ENCODE measurements at places on chromosomes 3 and 15.

GRCh38 chr3:18499301-18499700, 74.2 kb upstream of the SATB1 start:
- no peak for DNase-seq

DNA sequence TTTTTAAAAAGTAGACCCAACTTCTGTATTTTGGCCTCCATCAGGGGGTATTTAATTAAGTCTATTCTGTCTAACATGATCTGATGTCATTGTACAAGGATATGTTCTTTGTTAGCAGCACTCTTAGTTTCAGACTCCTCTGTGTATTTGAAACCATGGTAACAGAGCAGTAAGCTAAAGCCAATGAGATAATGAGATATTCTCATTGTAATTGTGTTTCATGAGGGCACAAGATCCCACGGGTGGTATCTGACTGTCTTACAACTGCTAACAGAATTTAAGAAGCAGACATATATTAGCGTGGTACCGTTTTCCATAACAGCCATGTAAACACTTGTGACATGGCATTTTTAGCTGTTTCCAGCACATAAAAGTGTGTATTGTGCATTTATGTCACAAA, 251.2 kb upstream of the VEPH1 start:
- no peak for DNase-seq

DNA sequence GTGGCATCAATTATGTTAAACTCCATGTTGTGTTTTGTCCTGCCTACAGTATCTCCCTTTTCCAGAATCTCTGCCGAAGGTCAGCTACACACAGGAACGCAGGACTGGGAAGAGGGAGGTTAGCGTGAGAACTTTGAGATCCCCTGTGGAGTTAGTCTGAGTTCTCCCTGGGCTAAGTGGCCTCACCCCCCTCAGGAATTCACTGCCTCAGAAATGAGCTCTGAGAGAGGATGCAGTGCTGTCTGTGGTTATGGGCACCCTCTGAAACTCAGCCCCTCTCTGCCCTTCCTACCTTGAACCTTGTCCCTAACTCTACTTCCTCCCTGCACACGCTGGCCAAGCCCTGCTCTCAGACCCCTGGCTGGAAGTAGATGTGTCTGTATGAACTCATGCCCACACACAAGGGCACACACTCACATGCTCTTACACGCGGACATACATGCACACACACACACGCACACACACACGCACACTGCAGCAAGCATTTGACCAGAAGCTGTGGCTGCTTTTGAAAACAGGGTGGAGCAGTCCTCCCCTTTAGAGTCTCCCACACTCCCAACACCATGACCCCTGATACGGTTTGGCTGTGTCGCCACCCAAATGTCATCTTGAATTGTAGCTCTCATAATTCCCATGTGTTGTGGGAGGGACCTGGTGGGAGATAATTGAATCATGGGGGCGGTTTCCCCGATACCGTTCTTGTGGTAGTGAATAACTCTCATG, 5.3 kb upstream of the VIPR1 start:
- no peak for DNase-seq

DNA sequence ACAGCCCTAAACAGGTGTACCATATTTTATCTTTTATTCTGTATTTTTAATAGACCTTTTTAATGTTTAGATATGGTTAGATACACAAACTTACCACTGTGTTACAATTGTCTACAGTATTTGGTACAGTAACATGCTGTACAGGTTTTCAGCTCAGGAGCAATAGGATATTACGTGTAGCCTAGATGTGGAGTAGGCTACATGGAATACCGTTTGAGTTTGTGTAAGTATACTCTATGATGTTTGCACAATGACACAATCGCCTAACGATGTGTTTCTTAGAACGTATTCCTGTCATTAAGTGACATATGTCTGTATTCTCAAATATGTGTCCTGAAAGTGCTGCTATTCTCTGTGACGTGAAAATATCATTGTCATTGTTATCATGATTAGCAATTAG, 62.6 kb downstream of the MFSD1 start:
- DNase-seq = no peak

- DNase-seq = no peak
Observed at GRCh38 chr15:75203017-75203907, 1.6 kb downstream of the C15orf39 start.

- DNase-seq = no peak
Observed at GRCh38 chr15:63986185-63986680, 60.1 kb downstream of the DAPK2 start.

DNA sequence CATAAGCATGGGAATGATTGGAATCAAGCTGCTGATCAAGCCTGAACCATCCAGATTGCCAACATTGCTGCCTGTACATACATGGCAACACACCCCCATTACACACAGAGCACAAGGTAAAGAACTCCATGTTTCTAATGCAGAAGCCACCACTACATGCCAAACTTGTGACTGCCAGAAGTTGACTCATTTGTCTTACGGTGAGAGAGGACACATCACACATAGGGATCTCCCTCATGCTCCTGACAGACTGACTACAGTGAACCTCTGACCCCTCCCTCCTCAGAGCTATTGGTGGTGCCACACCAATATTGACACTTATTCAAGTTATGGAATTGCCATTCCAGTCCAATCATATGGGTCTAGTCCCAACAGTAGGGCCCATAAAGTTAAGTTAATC, 42.3 kb downstream of the EFHB start:
- DNase-seq = no peak

DNA sequence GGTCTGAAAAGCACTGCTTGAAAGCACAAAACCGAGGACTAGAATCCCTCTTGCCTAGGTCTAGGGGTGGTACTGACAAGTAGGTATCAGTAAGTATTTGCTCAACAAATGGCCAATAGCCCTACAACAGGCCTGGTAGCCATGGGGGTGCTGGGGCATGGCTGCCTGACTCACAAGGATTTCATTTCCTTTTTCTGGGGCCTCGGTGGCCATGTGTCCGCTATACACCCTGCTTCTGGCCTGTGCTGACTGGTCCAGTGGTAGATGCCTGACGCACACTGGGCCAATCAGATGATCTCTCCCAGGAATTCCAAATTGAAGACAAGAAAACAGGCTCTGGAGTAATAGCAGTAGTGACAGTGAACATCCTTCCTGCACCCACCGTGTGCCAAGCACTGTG, 29.4 kb downstream of the MELTF start:
- DNase-seq = no peak
